ENCODE measurements at places on chromosomes 13 and 19.
A peak's percentile ranks its signal among the peaks of the same experiment; 100 is the strongest.

DNA sequence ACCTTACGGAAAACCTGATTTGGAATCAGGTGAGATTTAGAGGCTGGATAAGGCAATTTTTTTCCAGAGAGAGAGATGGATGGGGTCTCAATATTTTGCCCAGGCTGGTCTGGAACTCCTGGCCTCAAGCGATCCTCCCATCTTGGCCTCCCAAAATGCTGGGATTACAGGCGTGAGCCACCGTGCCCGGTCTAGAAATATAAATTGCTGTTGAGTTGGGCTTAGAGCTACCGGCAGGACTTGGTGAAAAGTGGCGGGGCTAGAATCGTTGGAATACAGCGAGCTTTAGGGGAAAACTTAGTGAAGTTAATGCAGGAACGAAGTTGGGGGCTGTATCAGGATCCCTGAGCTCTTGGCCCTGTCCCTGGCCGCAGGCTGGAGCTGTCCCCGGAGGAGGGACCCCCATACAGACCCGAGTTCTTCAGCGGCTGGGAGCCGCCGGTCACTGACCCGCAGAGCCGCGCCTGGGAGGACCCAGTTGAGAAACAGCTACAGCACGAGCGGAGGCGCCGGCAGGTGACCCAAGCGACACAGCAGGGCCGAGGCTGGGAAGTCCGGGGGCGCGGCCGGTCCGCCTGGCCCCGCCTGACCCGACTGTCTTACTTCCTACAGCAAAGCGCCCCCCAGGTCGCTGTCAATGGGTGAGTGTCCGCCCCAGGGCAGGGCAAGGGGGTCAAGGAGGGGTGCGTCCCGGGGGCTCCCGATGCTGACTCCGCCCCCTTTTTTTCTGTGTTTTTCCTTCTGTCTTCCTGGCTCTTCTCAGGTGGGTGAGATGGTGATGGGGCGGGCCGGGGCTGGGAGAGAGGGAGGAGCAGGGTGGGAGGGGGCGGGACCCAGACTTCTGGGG is 7.6 kb downstream of the EPS8L1 start:
- peak; percentile 81 for DNase-seq

DNA sequence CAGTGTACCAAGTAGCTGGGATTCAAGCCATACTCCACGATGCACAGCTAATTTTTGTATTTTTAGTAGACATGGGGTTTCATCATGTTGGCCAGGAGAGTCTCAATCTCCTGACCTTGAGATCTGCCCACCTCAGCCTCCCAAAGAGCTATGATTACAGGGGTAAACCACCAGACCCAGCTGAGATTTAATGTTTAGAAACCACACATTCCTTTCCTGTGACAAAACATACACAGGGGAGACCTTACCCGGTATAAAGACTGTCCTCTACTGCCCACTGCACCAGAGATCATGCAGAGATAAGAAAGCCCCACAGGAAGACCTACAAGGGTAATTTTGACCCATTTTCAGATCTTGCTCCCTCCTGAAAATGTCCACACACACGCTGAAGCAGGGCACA is 22.8 kb upstream of the ZNF83 start:
- no peak for DNase-seq

DNA sequence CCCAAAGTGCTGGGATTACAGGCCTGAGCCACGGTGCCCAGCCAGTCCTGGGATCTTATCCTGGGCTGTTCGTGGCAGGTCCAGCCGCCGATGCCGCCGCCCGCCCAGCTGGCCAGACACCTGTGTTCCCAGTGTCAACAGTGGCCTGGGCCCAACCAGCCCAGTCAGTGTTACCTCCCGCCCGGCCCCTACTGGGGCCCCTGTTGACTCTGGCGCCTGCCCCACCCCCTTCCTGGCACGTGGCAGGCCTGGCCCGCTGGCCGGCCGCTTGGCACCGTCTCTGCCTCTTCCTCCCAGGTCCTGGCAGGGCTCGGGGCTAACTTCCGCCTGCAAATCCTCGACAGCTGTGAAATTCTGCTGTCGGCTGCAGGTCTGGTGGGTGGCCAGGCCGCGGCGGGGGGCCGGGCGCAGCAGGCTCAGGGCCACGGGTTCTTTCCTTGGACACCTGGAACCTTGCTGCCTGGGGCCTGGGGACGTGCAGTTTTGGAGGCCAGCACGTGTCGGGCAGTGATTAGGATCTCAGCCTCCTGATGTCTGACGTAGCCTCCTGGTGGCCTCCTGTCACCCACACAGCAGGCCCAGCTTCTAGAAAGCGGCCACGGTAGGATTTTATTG is 9.1 kb downstream of the ARID3A start:
- no peak for DNase-seq

DNA sequence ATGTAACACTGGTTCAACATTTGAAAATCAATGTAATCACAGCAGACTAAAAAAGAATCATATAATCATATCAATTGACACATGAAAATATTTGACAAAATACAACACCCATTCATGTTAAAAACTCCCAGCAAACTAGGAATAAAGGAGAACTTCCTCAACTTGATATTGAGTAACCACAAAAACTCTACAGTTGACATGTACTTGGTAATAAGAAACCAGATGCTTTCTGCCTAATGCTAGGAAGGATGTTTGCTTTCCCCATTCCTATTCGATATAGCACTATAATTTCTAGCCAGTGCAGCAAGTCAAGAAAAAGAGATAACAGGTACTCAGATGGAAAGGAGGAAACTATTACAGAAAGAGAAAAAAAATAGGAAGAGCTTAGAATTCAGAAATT is 26.9 kb downstream of the UFM1 start:
- no peak for DNase-seq

Measured in endodermal cell (in vitro differentiated cells).